ENCODE measurements at places on chromosomes 5 and 9. TPM values are rescaled to one million over a fixed set of nuclear protein-coding genes. Genes with fewer than 3 reads are reported as not detected.

- no peak for DNase-seq
These were observed 35.7 kb upstream of the RPL26L1 start for GRCh38 chr5:172923539-172923938.

- DNase-seq: no peak
These were observed 509.1 kb downstream of the DTWD2 start for GRCh38 chr5:118479285-118479684.

GRCh38 chr5:97135868-97136267 lies 6.5 kb downstream of the LIX1 start:
- no peak for DNase-seq

DNA sequence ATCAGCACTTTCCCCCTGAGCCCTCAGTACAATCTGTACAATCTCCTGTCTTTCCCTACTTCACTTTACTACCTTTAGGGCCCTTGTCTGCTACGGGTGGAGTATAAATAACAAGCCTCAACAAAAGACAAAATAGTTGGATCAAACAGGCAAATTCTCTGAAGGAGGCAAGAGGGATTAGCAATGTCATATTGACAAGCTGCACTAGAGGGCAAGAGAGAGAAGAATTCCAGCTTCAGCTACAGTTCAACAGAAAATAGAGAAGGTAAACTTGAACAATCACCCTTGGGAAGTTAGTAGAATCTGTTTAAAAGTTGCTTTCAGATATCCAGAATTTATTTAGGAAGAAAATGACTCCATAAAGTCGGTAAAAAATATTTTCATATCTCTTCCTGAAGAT lies 68.4 kb upstream of the IZUMO3 start:
- DNase-seq: no peak

GRCh38 chr5:152864991-152865390 lies 459.9 kb upstream of the NMUR2 start:
- DNase-seq: peak; percentile 14

Gene RELL2
- polyA plus RNA-seq: 0.19 TPM

DNA sequence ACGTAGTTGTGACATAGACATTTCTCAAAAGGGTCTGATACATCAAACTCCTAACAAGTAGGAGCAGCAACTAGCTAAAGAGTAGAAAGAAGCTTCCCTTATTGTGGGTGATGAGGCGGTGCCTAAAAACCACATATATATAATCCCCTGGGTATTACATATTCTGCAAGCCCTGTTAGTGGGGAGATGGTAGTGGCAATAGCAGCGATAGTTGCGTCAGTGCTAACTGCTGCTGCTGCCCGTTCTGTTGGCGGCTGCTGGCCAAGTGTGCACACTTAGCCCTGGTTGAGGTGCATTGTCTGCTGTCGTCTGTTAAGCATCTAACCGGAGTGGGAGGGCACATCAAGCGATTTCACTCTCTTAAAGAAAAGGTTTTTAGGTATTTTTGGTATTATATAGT lies 35.8 kb downstream of the VLDLR start:
- no peak for DNase-seq

Gene KIF20A
- polyA plus RNA-seq: 16.8 TPM

Gene PAX5
- polyA plus RNA-seq: 0.45 TPM

Gene CCDC171
- 2.2 TPM for polyA plus RNA-seq

GRCh38 chr5:6905423-6905822 lies 192.2 kb downstream of the TENT4A start:
- no peak for DNase-seq

Gene C9orf153
- polyA plus RNA-seq: not detected

GRCh38 chr9:120580051-120580896 lies at the start of gene CDK5RAP2:
Gene CDK5RAP2, minus strand, starts transcription at chr9:120580167. Its CDS starts 189 bp downstream, at chr9:120579978.
- peak; percentile 98 for DNase-seq

GRCh38 chr9:113580041-113580953 lies 116.8 kb downstream of the RGS3 start:
- no peak for DNase-seq

DNA sequence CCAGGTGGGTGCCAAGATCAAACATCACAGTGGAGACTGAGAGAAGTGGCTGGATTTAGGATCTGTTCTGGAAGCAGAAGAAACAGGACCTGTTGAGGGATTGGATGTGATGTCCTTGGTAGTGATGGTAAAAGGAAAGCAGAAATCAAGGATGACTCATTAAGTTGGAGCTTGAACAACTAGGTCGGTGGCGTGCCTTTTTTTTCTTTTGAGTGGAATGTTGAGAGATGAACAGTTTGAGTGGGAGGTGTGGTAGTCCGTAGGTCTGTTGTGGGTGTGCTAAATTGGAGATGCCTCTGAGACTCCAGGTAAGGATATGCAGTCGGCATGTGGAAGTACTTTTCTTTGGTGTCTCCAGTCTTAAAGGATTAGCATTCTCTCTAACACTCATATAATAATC lies 92.1 kb upstream of the IL12B start:
- DNase-seq: no peak

GRCh38 chr5:127153031-127153430 lies 79.7 kb upstream of the C5orf63 start:
- no peak for DNase-seq

GRCh38 chr5:5588887-5589826 lies 166.7 kb downstream of the ICE1 start:
- DNase-seq: no peak

GRCh38 chr5:168734620-168735300 lies 155.6 kb upstream of the PANK3 start:
- peak; percentile 31 for DNase-seq

Gene SIT1
- polyA plus RNA-seq: not detected

Data from muscle of back (tissue), 13 donors.